Activated CD4-positive, alpha-beta T cell treated with anti-CD3 and anti-CD28 coated beads, Interleukin-2, amount 50 U/mL, for 4 hours (primary cell): ENCODE measurements at places on chromosomes 7 and 10.

GRCh38 chr7:130794619-130794922, 60.6 kb upstream of the KLF14 start:
- DNase-seq, result no peak

GRCh38 chr7:132446666-132447278, 129.5 kb downstream of the PLXNA4 start:
- no peak for DNase-seq

GRCh38 chr10:131555406-131555805, 243.9 kb upstream of the TCERG1L start:
- no peak for DNase-seq

DNA sequence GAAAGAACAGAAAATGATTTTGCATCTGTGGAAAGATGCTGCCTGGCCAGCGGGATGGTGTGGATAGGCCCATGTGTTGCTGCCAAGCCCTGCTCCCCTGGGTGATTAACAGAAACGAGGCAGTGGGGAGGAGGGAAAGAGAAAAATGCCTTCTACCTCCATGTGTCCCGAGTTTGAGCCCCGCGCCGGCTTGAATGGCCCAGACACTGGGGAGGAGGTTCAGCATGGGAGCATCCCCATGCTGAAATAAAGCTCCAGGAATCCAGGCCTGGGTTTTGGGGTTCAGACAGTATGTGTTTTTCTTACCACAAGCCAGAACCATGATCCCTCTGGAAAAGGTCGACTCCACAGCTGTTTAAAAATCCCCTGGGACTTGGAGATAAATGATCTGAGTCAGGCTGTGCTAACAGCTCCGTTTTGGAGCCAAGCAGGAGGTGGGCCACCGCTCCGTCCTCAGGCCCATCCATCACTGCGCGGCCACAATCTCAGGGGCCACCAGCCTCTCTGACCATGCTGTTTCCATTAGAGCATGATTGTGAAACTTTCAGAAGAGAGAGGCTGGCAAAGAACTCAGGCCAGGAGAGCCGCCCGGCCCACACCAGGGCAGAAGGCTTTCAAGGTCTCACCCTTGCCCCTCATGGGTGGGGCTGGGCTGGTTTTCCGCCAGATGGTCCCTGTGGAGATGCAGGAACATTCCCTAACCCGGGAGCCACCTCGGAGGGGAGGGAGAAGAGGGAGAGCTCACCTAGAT, 299.7 kb downstream of the ZEB1 start:
- DNase-seq, result no peak

GRCh38 chr7:33152087-33152486, 22.7 kb downstream of the BBS9 start:
- DNase-seq, result no peak

- DNase-seq, result no peak
Observed at GRCh38 chr10:112950714-112951358, 789 bp downstream of the TCF7L2 start.

GRCh38 chr7:70578131-70578530, 553.8 kb upstream of the GALNT17 start:
- DNase-seq, result no peak

GRCh38 chr10:110947061-110947595, 27.7 kb downstream of the SHOC2 start:
- DNase-seq, result no peak

DNA sequence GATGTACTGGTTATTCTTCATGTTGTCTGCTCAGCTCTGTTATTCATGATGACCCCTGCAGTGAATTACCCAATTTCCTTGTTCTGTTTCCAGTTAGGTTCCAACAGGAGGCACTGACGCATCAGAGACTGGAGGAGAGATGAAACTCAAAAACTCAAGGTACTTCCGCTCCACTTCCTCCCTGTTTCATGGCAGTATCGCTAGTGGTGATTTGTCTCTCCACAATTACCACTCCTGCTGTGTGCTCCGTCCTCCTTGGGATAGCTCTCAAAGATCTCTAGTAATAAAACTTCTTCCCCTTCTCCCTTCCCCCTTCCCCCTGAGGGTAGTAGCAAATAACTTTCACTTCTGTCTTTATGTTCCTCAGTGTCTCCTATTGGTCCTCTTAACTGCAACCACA, 107.4 kb upstream of the ABCB5 start:
- no peak for DNase-seq

DNA sequence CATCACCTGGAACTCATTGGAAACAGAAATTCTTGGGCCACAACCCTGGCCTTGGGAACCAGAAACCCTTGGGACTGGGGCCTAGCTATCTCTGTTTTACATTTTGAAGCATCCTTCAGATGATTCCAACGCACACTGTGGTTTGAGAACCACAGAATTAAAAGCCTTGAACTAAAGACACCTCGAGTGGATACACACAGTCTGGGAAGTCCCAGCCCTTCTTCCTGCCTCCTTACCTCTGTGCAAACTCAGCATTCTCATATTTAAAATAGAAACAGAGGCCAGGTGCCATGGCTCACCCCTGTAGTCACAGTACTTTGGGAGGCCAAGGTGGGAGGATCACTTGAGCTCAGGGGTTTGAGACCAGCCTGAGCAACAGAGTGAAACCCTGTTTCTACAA, 12.9 kb downstream of the NPFFR1 start:
- no peak for DNase-seq
